Stimulated activated CD4-positive, alpha-beta T cell treated with anti-CD3 and anti-CD28 coated beads, Interleukin-2, amount 100 ng/mL, for 4 hours (primary cell): ENCODE measurements at places on chromosomes 12 and 14.

DNA sequence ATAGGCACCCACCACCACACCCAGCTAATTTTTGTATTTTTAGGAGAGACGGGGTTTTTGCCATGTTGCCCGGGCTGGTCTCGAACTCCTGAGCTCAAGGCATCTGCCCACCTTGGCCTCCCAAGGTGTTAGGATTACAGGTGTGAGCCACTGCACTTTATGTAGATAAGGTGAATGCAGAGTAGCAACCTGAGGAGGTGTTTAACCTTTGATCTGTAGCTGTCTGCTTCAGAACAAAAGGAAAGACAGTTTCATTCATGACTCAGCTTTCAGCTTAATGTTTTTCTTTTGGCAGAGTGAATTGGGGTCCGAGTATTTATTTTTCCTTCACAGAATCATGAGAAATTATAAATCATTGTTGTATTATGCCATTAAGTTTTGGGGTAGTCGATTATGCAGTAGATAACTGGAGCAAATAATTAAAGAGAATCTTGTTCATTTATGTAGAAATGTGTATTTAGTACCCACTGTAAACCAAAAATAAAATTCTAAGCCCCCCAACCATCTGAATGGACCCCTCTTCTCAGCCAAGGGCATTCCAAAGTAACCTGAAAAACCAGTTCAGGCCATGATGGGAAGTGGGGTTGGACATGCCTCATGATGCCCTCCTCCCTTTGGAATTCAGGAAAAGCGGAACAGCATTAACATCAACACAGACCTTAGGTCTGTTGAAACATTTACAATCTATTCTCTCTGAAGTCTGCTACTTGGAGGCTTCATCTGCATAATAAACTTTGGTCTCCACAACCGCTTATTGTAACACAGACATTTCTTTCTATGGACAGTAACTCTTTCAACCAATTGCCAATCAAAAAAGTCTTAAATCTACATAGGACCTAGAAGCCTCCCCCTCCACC is 10.7 kb upstream of the STX2 start:
- no peak for DNase-seq

DNA sequence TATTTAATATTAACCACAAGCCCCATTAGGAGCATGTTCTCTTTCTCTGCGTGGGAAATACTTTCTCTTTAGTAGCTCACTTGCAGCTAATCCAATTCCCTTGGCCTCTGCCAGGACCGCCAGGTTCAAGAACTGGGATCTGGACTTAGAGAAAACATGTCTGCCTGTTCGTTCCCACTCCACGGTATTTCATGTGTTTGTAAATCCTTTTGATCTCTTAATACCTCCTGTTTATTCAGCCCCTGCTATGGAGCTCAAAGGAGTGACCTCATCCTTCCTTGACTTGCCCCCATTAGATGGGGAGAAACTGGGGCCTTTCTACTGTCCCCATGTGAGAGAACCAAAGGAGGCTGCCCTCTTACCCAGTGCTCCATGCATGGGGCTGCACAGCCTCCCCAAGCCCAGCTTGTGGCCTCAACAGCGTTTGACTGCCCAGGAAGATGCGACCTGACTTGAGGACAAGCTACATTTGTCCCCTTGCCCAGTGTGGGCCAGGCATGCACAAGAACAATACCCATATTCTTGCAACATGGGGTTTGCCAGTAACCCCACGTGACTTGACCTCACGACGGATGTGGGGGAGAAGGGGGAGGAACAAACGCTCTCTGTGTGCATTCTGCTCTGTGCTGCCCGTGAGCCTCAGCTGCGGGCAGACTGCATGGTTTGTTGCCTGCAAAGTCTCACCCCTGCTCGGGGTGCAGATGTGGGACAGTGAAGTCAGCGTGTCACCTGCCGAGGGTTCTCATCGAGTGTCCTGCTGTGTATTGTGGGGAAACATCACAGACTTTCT is 30.3 kb downstream of the CD9 start:
- peak; percentile 48 for DNase-seq

- DNase-seq: peak; percentile 29
These were observed 202.0 kb upstream of the AMIGO2 start for GRCh38 chr12:47281667-47282171.

DNA sequence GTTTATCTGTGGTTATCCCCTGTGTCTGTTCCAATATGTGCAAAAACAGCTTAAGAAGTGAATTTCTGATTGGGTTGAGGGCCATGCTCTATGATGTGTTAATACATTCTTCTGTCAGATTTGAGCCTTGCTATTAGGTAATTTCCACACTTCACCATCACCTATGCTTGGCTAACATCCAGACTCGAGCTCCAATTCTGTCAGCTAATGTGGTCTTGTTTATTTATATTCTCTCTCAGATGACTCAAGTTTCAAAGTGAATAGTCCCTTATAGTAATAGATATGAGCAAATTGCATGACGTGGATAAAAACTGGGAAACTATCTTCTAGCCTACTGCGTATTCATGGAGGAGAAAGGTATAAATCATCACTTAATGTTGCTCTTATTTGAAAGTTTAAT is 451.3 kb downstream of the SNAPC1 start:
- no peak for DNase-seq

DNA sequence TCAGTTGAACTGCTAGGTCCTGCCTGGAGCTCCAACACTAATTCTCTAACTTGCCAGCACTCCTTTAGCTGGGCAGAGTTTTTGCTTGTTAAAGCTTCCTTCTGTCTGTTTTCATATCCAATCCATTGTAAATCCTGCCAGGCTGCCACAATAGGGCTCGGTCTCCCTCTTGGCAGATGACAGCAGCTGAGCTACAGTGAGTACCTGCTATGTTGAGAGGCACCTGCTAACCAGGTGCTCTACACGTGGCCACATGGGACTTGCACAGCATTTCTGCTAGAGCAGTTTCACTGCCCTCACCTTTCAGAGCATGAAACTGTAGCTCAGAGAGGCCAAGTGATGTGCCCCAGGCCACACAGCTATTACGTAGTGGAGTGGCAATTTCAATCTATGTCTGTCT is 106.6 kb upstream of the NOS1 start:
- DNase-seq: no peak

- no peak for DNase-seq
These were observed 104.5 kb downstream of the ETNK1 start for GRCh38 chr12:22729431-22729956.

DNA sequence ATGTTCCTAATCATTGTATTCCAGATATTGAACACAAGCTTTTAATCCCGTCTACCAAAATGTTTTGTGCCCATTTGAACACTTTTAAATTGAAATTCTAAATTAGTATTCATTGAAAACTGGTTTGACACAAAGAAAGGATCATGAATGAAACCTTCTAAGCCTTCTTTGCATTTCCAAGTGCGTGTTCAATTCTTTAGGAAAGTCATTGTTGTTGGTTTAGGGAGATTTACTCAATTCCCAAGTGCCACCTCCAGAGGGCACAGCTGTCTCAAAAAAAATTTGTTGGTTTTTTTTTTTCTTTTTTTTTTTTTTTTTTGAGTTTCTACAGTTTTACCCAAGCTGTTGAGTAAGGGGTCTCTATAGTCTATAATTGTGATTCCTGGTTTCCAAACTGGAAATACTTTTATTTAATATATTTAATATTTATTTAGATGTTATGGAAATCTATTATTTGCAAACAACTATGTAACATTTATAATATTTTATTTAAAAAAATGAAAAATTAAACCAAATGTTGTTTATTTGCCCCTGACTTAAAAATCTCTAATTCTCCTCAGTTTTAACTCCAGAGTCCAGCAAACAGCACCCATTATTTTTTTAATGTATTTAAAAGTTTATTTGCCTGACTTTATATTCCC is 79.9 kb downstream of the NEDD1 start:
- no peak for DNase-seq
